ENCODE measurements at places on chromosomes 12 and 14.

- no peak for DNase-seq
Measured at GRCh38 chr14:51724650-51725049, 72.9 kb downstream of the FRMD6 start.

- no peak for DNase-seq
Measured at GRCh38 chr12:50257236-50258166, 25.8 kb downstream of the LIMA1 start.

DNA sequence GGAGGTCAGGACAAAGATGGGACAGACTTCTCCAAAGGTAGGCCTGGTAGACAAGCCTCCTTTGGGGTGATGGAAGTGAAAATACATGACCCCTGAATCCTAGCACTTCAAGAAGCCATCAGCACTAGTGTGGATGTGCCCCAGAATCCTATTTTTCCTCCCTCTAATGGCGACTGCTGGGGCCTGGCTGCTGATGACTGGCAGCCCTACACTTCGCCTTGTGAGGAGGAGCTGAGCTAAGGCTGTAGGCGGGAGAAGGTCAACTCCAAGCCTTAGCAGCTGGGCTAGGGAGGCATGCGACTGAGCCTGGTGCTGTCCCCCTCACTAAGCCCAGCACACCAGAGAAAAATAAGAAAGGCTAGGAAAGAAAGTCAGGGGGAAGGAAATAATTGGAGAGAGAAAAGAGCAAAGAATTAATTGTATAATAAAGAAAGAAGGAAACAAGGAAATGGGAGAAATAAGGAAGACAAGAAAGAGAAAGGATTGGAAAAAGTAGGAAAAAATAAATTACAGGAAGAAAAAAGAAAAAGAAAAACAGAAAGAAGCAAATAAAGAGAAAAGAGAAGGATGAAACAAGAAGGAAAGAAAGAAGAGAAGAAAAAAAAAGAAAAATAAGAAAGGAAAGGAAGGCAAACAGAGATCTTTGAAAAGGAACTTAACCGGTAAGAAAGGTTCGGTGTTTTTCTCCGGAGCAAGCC is 4.7 kb upstream of the HOXC10 start:
- no peak for DNase-seq

GRCh38 chr12:7099290-7099996 is 7.2 kb upstream of the C1R start:
- DNase-seq, result no peak

GRCh38 chr12:87382959-87383566 is 646.1 kb downstream of the C12orf50 start:
- no peak for DNase-seq

GRCh38 chr12:20426191-20426590 is 57.9 kb downstream of the PDE3A start:
- DNase-seq, result no peak

- no peak for DNase-seq
Measured at GRCh38 chr12:40917561-40917960, 225.3 kb downstream of the CNTN1 start.

- DNase-seq, result no peak
Measured at GRCh38 chr12:129901254-129901653, 2.6 kb downstream of the TMEM132D start.

GRCh38 chr14:88590173-88590572 is 27.3 kb downstream of the ZC3H14 start:
- no peak for DNase-seq

DNA sequence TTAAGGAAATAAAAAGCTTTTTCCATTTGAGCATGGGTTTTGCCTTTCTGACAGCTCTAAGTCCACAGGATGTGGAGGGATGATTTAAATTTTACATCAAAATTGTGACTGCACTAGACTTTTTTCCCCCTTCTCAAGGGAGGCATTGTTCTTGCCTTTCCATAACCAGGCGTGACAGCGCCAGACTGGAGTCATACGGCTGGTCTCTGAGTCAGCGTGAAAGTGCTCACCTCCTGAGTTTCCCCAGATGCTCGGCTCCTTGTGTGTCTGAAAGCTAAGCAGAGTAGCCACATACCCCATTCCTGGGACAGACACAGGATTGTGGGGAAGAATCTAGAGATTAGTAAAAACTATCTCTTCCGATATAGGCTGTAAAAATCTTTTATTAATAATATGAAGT is 43.1 kb downstream of the SOX5 start:
- no peak for DNase-seq

DNA sequence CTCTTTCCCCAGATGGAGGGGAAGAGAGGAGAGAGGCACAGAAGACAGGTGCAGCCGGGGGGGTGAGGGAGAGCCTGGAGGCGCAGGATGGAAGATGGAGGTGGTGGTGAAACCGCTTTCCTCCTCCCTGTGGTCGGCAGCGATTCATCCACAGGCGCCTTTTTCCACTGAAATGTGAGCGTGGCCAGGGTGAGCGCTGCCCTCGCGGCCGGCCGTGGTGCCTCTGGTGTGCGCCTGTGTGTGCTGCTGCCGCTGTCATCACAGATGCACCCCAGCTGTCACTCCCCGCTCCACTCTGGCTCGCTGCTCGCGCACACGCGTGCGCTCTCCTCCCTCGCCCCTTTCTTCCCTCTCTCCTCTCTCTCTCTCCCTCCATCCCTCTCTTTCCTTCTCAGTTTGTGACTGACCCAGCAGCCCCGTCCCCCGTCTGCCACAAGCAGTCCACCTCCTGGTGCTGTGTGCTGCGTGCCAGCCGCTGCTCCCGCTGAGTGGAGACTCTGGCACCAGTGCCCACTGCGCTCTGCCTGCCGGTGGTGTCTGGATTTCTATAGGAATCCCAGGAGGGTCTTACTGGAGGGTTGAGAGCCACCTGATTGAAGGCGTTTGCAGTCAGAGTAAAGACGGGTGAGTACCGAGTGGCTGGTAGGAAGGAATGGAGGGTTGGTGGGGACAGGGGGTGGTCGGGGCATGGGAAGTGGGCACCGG is at the start of gene LRTM2:
Gene LRTM2, plus strand, starts transcription at position 375 of the 705 bp plus-strand sequence. CDS start 7,584 bp downstream, outside the sequence.
- no peak for DNase-seq
